Ovary (tissue), 10 donors: ENCODE measurements at places on chromosomes 5 and 9.

- no peak for DNase-seq
Measured at GRCh38 chr5:179110528-179110927, 50.4 kb downstream of the ZNF354C start.

- no peak for DNase-seq
Measured at GRCh38 chr9:16030528-16031185, 477.8 kb downstream of the CCDC171 start.

GRCh38 chr5:149654231-149654630, 72.9 kb downstream of the ARHGEF37 start:
- DNase-seq = no peak

GRCh38 chr5:161966564-161966963, 101.0 kb upstream of the GABRG2 start:
- DNase-seq = no peak

DNA sequence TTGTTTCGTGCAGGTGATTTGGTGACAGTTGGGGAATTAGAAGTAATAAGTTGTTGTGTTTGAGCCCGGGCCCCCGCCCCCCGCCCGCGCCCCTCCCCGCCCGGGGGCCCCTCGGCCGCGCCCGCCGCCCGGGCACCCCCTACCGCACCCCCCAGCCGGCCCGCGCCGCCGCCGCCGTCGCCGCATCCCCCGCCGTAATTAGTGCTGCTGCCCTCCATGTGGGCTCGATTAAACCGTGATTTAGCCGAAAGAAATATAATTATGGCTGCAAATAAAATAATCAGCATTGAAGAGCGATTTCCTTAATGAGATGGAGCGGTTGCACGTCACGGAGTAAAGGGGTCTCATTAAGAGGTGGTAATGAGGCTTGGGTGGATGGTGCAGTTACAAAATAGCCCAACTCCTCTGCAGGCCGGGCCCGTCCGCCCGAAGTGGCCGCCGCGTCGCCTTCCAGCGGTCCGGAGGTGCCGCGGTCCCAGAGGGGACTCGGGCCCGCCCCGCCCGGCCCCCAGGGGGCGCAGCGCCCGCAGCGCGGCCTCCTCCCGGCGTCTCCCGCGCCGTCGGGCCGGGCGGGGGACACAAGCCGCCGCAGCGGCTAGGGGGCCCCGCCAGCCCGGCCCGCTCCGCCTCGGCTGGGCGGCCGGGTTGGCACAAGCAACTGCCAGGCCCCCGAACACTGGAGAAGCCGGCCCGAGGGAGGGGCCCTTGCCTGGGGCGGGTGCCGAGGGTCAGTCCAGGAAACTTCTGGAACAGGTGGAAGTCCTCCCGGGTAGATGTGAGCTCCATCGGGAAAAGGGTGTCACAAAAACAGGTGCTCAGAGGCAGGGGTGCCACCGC, 6.9 kb upstream of the OTP start:
- DNase-seq = no peak

DNA sequence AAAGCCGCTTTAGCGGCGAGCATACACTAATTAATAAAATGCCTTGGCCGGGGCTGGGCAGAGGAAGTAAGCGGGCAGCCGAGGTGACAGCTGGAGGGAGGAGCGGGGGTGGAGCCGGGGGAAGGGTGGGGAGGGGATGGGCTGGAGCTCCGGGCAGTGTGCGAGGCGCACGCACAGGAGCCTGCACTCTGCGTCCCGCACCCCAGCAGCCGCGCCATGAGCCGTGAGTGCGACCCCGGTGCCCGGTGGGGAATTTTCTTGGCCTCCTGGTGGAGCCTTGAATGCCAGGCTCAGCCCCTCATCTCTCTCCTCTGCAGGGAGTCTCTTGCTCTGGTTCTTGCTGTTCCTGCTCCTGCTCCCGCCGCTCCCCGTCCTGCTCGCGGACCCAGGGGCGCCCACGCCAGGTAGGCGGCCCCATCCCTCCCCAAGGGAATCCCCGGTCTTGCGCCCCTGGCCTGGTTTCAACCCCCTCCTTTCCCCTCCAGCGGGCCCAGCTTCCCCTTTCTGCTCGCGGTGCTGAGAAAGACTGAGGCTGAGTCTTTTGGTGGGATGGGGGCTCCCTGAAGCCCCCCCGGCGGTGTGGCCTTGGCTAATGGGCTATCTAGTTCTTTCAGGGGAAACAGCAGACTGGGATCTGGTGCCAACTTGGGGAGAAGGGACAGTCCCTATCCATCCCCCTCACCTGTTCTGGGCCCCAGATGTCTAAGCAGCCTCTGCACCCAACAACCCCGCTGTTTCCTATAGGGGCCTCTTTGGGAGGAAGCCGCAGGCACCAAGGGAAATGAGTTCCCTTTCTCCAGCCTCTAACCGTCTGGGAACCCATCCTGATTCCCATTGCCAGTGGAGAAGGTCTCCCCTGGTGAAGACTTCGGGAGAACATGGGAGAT, at the start of gene PTGS1:
Gene PTGS1, plus strand, starts transcription at position 156 of the 887 bp plus-strand sequence. Its CDS starts 61 bp downstream, at position 217.
- DNase-seq = no peak

- no peak for DNase-seq
Measured at GRCh38 chr5:73142035-73142434, 21.7 kb downstream of the TMEM171 start.

- no peak for DNase-seq
Measured at GRCh38 chr5:65290677-65291076, 191.0 kb downstream of the ADAMTS6 start.

GRCh38 chr9:12753931-12754330, 20.9 kb upstream of the LURAP1L start:
- no peak for DNase-seq

- DNase-seq = no peak
Measured at GRCh38 chr9:103601287-103601686, 492.8 kb upstream of the SMC2 start.

DNA sequence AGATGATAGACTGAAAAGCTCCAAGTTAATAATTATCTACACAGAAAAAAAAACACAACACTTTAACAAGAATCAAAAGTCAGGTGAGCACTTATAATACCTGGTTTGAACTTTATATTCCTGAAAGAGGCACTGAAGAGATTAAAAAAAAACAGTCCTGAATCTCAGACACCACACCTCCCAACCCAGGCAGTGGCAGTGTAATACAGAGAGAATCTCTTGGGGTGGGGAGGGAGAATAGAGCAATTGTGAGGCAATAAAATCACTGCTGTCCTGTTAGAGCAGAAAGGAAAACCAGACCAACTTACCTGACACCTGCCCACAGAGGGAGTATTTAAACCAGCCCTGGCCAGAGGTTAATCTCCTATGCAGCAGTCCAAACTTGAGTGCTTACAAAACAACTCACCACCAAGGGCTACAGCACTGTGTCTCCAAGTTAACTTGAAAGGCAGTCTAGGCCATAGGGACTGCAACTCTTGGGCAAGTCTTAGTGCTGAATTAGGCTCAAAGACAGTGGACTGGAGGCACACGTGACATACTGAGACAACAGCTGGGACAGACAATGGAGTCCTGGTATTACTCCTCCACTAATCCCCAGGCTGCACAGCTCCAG, 54.2 kb downstream of the SLCO4C1 start:
- DNase-seq = no peak

GRCh38 chr9:127283917-127284497, 19.4 kb downstream of the GARNL3 start:
- no peak for DNase-seq

DNA sequence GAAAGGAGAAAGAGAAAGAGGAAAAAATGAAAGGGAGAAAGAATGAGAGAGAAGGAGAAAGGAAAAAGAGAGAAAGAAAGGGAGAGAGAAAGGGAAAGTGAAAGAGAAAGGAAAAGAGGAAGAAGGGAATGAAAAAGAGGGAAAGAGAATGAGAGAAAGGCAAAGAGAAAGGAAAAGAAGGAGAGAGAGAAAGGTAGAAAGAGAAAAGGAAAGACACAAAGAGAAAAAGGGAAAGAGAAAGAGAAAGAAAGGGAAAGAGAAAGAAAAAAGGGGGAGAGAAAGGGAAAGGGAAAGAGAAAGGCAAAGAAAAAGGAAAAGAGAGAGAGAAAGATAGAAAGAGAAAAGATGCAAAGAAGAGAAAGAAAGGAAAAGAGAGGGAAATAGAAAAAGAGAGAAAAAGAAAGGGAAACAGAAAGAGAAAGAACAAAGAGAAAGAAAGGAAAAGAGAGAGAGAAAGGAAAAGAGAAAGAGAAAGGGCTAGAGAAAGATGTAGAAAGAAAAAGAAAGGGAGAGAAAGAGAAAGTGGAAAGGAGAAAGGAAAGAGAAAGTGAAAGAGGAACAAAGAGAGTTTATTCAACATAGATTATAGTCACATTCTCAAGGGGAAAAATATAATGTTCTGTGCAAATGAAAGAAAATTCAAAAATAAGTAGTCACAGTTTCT, 165.2 kb downstream of the TMEM38B start:
- DNase-seq = no peak

GRCh38 chr5:93603793-93604643, 21.0 kb downstream of the NR2F1 start:
- DNase-seq = no peak

DNA sequence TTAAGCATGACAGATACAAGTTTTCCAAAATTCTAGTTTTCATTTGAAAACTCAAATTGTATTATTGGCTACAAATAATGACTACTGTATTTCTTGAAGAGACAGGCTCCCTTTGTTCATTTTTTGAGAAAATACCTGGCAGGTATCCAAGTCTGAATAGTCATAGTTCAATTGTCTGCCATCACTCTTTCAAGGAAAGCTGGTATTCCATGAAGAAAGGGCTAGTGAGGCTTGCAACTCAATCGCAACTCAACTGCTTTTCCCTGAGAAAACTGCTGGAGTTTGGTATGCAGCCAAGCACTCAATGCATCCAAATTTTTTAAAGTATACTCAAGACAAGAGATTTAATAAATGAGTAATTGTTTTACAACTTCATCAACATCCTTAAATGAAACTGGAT, 61.4 kb upstream of the TRIO start:
- no peak for DNase-seq
